ENCODE measurements at places on chromosomes 6 and 20.

DNA sequence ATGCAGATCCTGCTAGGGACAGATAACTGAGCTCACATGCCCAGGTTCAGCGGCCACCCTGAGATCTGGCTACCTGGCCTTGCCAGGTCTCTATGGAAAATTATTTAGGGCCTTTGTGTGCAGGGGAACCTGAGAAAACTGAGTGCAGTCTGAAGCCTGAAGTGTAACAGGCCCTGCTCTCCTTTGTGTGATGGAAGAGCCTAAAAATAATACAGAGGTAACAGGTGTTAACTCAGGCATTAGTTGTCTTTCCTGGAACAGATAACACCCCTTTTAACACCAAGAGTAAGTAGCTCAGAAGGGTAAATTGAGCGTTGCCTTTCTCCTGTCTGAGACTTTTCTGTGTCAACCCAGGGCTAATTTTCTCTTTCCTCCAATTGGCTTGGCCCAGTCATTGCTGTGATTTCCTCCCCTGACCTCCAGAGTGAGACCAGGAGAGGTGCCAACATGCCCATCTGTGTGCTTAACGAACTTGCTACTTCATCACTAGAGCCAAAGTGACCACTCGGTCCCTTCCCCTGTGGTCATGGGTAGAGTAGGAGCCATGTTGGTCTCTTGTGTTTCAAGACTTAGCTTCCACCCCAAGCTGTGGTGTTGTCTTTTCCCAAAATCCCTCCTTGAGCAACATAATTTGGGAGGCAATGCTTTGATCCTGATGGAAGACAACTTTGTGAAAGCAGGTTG, 304.4 kb upstream of the JAG1 start:
- DNase-seq = no peak

GRCh38 chr6:117110737-117111136, 154.6 kb upstream of the VGLL2 start:
- DNase-seq = no peak

GRCh38 chr6:132819405-132820161, 5.2 kb downstream of the RPS12 start:
- no peak for DNase-seq

DNA sequence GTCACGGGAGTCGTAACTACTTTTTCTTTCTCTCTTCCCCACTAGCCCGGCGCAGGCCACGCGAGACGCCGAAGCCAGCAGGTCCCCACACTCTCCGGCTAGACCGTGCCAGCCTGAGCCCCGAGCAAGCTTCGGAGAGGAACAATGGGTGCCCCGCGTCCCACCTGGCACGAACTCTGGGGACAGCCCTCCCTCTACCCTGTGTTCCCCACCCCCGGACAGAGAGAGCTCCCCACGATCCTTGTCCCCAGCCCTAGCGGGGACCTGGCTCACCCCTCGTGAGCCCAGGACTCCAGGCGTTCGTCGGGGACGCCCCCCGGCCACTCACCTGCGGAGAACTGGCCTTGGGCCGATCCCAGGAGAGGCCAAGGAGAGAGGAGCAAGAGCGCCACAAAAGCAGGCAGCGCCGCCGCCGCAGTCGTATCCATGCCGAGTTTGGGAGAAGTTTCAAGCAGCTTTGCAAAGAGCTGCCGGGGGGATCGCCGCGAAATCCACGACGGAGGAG, 416 bp downstream of the PTPRK start:
- no peak for DNase-seq

- DNase-seq = no peak
These were observed 198.0 kb downstream of the SOX4 start for GRCh38 chr6:21791581-21791980.

- no peak for DNase-seq
These were observed 898.0 kb upstream of the EYS start for GRCh38 chr6:66605011-66605410.

GRCh38 chr6:35149891-35150566, 8.9 kb upstream of the TCP11 start:
- no peak for DNase-seq

GRCh38 chr6:85494547-85495536, 45.0 kb downstream of the NT5E start:
- DNase-seq = no peak

- DNase-seq = no peak
These were observed 58.2 kb upstream of the NKX2-2 start for GRCh38 chr20:21571841-21572690.
